Renal cortical epithelial cell (primary cell): ENCODE measurements at places on chromosomes 1 and 21.

DNA sequence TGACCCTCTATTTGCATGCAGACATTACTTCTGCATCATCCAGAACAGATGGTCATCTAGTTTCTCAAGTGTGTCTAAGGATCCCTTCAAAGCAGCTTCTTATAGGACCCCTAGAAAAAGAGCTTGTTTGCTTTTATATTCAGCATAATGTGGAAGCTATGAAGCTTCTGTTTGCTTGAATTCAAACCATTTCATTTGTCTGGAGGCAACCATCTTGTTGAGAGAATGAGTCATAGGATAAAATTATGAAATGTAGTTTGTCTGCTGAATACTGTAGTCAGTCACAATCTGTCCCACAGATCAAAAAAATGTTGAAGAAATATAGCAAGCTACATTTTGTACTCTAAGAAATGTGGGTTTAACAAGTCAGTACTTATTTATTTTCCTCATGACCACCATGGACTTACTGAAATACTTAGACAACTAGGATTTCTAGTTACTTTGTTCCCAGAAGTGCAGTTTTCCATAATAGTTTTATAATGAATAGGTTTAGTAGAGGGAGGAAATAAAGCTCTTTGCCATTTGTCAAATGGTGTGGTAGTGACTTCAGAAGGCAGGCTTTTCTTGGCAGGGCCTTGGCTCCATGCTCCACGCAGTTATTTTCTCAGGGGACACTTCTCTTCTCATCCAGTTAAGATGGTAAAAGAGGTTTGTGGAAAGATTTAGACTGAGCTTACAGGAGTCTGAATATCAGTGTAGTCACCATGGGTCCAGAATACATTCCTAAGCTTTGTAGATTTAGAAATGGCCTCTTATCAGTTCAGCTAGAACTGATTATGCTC, 74.8 kb upstream of the DEPDC1 start:
- DNase-seq, result no peak

GRCh38 chr1:11720525-11720924, 15.4 kb upstream of the AGTRAP start:
- DNase-seq, result no peak

- no peak for DNase-seq
These were observed 646 bp upstream of the RRP15 start for GRCh38 chr1:218284377-218284916.

DNA sequence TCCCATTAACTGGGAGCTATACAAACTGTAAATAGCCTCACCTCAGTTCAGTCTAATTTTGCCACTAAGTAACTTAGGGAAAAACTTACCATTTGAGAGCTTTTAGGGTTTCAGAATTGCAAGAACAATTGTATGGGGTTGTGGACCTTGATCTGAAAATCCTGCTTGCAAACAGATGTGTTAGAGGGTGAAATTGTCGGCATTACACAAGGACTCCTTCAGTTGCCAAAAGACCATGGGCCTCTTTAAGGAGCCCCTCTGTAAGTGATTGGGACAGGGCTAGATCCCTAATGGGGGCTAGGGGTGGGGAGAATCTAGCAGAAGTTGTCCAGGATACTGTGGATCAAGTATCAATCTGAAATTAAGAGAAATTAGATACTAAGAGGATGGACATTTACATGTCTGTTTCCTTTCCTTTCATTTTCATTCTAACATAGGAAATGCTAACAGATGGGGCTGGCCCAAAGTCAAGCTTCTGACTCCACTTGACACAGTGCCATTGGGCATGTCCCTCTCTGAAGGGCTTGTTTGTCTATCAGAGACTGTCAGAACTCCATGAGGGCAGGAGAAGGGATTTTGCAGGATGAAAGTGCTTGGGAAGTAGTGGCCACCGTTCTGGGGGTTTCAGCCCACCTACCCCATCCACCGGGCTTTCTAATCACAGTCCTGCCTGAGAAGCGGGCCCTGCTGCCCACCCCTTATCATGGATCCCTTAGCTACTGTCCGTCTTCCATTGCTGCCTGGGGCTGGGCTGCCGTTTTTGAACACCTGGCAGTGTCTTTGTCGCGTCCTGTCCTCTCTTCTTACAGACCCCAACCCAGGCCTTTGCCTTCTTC, 54.7 kb downstream of the STUM start:
- DNase-seq, result no peak

DNA sequence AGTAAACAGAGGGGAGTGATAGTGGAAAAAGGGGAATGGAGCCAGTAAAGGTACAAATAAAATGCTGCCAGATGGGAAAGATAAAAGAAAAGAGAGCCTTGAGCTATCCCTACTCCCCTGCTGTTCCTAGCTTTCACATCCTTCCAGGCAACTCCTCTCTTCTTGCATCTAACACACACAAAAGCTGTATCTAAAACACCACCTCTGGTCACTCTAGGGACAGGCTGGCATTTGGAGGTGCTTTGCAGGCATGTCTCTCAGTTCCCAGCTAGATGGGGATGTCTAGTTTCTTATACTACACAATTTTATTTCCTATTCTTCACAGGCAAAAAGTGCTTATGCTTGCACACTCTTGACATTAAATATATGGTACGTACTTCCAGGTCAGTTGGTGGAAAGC, 185.1 kb upstream of the ST6GALNAC5 start:
- no peak for DNase-seq
